ENCODE measurements at places on chromosomes 1 and 21. TPM values are rescaled to one million over a fixed set of nuclear protein-coding genes. Genes with fewer than 3 reads are reported as not detected.

DNA sequence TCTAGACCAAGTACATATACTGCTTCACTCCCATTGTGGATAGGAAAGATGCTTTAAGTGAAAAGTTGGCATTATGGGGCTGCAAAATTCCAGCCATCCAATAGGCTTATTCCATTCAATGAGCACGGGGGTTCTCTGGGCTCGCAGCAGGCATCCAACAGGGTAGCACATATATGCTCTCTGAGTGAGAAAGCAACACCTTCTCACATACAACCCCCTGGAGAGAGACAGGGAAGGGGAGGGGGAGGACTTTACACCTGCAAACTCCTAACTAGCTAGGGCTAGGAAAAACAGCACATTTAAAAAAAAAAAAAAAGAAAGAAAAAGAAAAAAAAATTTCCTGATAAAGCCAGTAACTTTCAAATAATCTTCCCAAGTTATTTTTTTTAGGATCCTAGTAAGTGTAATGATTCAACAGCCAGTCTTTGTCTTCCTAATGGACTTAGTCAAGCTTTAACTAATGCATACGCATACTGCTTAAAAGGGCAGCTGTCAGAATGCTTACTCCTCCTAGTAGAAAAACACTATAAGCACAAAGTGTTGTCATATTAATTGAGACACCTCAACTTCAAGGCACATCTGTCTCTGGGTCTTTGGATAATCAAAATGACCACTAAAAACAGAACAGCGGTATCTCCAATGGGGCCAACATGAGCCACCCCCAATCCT is 18.7 kb downstream of the PSMB2 start:
- no peak for DNase-seq

GRCh38 chr1:162216604-162217003 is 147.1 kb downstream of the NOS1AP start:
- DNase-seq: no peak

- peak; percentile 79 for DNase-seq
These were observed at the start of gene CLDN8 for GRCh38 chr21:30216041-30216723. Gene CLDN8 (minus strand): TSS chr21:30216097. CDS start chr21:30215925, 172 bp downstream.

DNA sequence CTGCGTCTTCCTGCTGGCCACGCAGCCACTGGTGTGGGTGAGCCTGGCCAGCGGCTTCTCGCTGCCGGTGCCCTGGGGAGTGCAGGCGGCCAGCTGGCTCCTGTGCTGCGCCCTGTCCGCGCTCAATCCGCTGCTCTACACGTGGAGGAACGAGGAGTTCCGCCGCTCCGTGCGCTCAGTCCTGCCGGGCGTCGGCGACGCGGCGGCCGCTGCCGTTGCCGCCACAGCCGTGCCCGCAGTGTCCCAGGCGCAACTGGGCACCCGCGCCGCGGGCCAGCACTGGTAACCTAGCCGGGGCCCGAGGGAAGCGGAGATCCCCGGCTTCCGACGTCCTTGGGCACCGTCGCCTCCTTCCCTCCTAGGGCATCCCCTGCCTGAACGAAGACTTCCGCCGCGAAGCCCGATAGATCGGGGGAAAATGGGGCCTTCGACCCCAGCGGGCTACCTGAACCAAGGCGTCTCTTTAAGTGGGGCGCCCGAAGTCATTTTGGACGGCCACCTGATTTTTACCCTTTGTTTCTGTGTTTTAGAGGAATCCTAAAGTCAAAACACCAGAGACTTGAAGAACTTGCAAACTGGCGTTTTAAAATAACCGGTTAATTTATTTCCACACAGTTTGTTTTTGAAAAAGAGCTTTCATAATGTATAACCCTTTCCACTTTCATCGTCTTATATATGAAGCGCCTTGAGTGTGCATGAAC is 2.0 kb downstream of the GPR88 start:
- DNase-seq: no peak

DNA sequence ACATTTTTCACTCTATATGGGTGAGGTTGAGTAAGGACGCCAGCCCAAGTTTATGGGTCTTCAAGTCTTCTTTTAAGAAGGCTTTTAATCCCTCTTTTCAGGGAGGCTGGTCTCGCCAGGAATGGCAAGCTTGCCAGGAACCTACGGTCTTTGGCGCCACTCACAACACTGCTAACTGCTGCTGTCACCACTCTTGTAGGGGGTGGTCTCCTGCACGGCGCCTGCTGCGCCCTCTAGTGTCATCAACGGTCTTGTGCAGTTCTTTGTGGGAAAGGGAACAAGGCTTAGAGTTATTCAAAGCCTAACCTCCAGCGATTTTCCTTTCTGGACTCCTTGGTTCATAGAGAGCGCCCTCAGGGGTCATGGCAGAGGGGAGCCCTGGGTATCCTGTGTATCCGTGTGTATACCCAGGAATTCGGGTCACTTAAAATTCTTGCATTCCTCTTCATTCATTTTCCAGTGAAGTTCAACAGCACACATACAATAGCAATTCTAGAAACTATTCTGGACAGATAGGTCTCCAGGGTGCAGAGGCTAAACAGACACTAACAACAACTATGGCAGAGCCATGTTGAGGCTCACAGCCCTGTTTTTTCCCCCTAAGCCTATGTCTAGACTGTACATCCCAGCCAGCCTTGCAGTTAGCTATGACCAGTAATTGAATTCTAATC is 392.8 kb upstream of the CAMK1G start:
- DNase-seq: peak; percentile 86

DNA sequence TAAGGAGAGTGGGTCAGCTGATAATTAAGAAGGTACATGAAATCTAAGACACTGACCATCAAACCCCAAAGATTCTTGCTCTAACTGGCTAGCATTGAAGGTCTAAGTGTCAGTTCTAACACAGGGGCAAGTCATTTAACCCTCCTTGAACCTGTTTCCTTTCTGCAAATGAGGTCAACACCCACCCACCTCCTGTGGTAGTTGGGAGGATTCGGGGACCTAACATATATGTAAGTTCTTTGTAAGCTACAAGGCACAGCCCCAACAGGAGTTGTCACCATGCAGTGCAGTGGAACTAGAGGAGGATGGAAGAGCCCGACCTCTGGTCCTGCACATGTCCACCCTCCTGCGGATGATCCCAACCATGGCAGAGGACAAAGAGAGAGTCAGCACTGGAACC is 2.4 kb downstream of the NUDT17 start:
- DNase-seq: no peak

GRCh38 chr1:206472024-206472423 is 1.7 kb downstream of the IKBKE start:
- DNase-seq: no peak

- no peak for DNase-seq
These were observed 762.5 kb upstream of the TPTE start for GRCh38 chr21:9758888-9759287.

DNA sequence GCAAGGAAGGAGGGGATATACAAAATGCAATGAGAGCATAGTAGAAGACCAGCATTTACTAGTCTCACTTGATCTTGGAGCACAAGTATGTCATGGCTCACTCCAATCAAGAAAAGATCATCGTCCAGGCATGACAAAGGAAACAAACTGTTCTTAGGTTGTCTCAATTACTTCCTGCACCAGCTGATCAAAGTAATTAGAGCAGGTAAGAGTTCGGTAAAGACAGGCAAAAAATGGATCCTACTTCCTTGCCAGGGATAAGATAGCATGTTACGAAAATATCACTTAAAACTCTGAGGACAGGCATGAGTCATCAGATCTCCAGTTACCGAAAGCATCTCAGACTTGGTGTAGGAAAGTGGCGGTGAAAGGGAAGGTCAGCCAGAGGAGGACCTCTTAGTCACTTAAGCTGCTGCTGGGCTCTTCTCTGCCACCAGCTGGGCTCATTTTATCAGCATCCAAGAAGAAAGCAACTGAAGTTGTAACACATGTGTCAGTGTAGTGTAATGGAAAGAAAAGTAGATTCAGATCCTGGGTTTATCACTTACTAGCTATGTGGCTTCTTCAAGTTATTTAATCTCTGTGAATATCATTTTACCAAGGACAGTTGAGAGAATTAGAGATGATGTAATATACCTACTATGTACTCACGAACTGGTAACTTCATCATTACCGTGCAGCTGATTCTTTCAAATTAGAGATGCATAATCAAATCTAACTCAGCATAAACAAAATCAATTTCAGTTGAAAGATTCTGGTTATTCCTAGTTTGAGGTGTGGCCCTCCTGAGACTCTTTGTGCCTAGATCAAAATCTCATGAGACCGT is 46.8 kb downstream of the XCL1 start:
- peak; percentile 93 for DNase-seq

GRCh38 chr1:153503766-153504165 is 32.0 kb downstream of the S100A6 start:
- DNase-seq: no peak

DNA sequence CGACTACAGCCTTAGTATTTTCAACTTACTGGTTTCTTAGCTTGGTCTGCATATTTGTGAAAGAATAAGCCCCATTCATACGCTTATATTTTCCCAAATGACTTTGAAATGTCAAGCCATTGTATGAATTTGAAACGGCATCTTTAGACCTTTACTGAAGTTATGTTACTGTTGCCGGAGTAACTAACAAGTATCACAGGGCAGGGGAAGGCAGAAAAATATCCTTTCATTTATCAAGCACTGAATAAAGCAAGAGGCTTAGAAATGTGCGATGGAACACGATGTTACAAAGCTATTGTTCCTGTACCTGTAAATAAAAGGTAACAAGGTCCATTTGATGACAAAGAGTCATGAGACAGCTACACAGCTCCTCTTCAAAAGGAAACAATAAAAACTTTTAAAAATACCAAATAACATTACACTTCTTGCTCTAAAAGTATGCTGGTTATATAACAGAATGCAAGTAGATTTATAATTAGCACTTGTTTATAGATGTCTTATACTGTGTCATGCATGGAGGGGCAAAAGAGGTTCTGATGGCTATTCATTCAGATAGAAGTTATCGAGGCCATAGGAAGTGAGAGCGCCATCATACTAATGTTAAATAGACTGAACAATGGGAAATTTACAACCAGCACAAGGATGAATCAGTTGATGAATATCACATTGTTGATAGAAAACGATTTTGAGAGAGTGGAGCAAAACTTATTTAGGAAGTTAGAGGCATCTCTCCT is 322.6 kb downstream of the RGS7 start:
- no peak for DNase-seq

DNA sequence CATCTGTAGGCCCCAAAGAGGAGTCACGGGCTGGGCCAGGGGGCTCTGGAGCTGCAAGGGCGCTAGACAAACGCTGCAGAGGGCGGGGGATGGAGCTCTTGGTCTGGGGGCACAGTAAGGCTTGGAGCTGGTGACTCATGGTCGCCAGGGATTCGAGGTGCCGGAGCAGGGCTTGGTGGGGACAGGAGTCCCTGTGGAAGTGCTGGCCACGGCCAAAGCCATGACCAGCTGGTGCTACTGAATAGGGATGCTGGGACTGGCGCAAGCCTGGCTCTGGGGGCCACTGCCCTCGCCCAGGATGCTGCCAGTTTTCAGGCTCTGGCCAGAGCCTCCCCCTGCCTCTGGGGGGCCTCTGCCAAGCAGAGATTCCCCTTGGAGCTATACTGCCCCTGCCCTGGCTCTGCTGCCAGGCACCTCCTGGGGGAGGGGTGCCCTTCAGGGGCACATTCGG is 25.2 kb downstream of the SPOCD1 start:
- no peak for DNase-seq

DNA sequence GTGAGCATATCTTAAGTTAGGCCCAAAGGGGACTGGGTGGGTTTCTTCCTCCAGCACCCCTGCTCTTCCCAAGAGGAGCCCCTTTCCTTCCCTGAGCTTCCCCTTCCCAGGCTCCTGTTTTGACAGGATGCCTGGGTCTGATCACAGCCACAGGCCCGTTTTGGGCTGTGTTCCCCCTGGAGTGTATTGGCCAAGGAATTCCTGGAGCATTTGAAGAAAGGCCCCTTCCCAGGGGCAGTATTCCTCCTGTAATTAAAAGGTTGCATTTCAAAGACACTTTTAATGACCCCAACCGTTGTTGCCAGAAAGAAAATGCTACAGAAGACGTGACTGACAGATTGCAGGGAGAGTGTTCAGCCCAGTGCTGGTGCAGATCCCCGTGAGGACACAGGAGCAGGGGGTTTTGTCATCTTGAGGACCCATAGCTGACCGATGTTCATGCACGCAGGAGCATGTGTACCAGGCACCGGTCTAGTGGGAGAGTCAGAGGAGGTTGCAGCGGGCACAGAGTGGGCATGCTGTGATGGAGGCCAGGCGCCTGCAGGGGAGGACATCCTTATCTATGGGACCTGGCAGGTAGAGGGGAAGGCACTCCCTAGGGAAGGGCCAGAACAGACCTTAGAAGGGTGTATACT is 19.3 kb upstream of the LBR start:
- no peak for DNase-seq

DNA sequence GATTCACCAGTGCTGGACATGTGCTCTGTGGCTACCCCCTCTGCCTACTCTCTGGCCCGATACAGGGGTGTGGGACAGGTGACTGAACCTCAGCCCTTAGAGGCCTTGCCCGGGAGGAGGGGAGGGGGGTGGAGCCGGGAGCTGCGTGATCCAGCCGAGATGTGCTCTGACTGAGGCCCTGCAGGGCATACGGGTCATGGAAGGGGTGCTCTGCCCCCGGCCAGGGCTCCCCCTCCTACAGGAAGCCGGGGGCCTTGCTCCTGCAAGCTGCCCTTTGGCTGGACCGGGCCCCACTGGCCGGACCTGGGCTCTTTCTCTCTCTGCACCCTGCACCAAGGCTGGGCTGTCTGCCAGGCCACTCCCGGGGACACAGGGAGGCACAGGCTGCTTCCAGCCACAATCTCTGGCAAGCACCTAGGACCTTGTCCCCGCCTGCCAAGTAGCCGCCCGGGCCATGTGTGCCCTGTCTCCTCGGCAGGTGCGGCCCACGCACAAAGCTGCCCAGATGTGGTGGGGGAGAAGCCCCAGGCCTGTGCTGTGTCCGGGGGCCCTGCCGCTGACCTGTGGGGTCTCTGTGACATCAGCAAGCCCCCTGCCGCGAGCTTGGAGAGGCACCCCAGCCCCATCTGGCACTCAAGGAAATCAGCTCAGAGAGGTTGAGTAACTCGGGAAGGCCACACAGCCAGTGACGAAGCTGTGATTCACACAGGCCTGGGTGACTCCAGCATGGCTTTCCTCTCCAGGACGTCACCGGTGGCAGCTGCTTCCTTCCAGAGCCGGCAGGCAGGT is 1.5 kb downstream of the SCNN1D start:
- peak; percentile 97 for DNase-seq

DNA sequence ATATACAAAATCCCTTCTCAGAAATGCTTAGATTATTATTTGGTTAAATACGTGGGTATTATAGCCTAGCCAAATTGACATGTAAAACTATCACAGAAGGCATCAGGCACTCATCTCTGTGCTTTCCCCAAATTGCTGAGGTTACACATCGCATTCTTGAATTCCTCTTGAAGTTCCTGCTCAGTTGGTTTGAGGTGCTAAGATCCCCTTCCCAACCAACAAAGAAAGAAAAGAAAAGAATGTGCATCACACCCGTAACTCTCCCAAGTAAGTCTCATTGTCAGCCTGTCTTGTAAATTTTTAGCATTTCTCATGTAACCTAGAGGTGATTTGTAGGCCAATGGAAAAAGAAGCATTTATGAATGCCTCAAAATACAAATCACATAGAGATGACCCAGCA is 539.2 kb upstream of the PRMT6 start:
- no peak for DNase-seq

- no peak for DNase-seq
These were observed 19.2 kb upstream of the GUCA2B start for GRCh38 chr1:42133809-42134526.

Gene LCE2A
- not detected for total RNA-seq

Gene LRRC38
- 4.8 TPM for total RNA-seq

Gene HCN3
- 1.9 TPM for total RNA-seq

Gene ESRRG
- total RNA-seq: 1.7 TPM

Gene MARCKSL1
- total RNA-seq: 159 TPM

Gene DMAP1
- total RNA-seq: 59.0 TPM

Gene TSSK3
- total RNA-seq: not detected

Gene HSD3B1
- total RNA-seq: not detected

Gene TNNI3K
- not detected for total RNA-seq

Measured in PC-3 (cell line).